Stimulated activated CD4-positive, alpha-beta T cell treated with anti-CD3 and anti-CD28 coated beads, TNF-alpha, amount 100 ng/mL, for 48 hours (primary cell): ENCODE measurements at places on chromosomes 16 and 17.

DNA sequence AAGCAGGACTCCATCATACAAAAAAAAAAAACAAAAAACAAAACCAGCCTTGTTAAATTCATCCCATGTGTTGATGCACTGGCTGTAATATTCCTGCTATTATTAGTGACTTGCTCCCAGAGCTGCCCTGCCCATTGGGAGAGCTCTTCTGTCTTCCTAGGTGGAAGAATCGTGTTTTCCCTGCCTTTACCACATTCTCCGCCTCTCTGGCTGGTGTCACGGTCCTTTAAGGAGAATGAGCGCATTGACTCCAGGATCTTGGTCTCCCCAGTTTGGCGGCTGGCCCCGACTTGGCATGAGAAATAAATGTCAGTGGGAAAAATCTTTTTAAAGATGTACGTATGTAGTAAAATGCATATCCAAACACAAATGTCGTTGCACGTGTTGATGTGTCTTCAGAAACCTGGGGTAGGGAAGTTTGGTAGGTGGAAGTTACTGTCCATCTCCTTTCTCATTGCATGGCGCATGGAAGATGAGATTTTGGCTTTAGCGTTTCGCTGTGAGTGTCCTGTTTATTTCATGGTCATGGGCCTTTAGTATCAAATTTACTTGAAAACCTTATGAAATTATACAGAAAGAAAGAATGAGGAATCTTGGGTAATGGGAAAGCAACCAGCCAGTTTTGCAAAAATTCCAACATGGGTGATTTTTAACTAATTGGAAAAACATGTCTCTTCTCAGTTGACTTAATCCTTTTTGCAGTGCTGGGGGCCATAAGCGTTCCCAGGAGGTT, 15.5 kb downstream of the RMI2 start:
- DNase-seq, result no peak

DNA sequence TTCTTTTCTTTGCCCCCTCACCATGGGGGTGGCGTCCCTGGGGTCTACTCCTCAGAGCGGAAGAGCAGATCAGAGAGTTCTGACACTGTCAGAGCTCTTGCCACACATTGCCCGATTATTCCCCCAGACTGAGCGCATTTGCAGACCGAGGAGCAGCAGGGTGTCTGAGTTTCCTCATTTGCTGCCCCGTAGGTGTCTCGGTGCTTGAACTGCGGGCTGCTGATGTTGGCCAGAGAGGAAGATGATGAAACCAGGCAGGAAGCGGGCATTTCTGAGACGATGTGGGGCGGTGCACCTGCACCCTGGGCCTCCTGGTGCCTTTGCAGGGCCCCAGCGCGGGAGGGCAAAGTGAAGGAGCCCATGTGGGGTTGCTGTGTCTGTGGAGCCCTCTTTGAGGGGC, 55.2 kb downstream of the ARSG start:
- DNase-seq, result peak; percentile 73

DNA sequence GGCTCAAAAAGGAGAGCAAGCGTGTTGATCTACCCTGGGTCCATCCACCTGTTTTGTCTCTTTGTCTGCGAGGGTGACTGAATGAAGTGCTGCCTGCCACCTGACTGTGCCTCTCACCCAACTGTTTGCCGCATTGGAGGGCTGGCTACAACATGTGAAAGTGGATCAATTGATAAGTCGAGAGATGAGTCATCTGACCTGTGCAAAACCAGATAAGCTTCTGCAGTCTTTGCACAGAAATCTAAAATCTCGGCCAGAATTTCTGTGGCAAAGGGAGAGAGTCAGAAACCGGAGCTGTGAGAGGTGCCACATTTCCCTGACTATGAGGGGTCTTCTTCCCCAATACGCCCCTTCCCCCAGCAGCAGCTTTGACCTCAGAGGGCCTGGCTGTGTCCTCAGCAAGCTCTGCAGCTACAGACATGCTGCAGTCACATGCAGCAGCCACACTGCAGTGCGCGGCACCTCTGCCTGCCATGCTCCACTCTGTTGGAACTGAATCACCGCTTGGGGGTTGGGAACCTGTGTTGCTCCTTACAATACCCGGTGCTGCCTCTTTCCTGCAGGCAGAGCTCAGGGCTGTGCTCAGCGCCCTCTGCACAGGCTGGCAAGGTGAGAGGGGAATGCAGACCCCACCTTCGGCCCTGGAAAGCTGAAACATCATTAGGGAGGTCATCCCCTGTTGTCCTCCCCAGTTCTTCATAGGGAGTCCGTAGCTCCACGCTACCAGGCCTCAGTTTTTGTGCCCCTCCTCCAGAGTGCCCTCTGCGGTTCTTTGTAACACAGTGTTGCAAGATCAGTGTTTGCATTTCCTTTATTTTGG, 16.2 kb upstream of the HAS3 start:
- no peak for DNase-seq

GRCh38 chr17:80261159-80261894, 675 bp downstream of the RNF213 start:
- no peak for DNase-seq

DNA sequence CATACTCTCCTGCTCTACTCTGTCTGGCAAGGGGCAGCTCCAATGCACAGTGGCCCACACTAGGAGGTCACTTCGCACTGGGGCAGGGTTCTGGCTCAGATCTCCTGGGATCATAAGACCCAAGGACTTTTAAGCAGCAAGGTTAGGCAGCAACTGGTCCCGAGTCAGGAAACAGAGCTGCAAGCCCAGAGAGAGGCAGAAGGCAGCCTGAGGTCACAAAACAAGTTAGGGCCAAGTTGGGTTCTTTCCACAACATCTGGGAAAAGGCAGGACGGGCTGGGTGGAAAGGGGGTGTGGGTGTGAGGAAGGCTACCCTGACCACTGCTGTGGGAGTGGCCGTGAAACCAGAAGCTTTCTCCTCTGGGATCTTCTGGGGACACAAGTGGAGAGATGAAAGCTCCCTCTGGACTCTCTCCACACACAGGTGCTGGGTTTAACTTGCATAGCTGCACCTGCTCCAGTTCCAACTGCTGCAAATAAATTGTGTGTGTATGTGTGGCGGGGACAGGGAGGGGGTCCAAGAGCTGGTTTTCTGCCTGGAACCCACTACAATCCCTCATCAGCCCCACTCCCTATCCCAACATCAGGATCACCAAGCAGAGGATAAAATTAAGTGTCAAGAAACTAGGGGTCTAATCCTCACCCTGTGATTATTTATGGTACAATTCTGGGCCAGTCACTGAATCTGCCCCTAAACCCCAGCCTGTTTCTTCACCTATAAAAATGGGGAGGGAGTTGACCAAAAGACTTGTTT, 8.0 kb upstream of the TSPOAP1 start:
- DNase-seq, result no peak

DNA sequence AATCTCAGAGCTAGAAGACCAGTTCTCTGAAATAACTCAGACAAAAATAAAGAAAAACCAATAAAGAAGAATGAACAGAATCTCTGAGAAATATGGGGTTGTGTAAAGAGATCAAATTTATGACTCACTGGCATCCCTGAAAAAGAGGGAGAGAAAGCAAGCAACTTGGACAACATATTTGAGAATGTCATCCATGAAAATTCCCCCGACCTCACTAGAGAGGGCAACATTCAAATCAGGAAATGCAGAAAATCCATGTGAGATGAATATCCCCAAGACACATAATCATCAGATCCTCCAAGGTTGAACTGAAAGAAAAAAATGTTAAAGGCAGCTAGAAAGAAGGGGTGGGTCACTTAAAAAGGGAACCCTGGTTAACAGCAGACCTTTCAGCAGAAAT, 32.1 kb downstream of the TANC2 start:
- no peak for DNase-seq

GRCh38 chr17:43025290-43025657, 243 bp downstream of the RND2 start:
- no peak for DNase-seq

DNA sequence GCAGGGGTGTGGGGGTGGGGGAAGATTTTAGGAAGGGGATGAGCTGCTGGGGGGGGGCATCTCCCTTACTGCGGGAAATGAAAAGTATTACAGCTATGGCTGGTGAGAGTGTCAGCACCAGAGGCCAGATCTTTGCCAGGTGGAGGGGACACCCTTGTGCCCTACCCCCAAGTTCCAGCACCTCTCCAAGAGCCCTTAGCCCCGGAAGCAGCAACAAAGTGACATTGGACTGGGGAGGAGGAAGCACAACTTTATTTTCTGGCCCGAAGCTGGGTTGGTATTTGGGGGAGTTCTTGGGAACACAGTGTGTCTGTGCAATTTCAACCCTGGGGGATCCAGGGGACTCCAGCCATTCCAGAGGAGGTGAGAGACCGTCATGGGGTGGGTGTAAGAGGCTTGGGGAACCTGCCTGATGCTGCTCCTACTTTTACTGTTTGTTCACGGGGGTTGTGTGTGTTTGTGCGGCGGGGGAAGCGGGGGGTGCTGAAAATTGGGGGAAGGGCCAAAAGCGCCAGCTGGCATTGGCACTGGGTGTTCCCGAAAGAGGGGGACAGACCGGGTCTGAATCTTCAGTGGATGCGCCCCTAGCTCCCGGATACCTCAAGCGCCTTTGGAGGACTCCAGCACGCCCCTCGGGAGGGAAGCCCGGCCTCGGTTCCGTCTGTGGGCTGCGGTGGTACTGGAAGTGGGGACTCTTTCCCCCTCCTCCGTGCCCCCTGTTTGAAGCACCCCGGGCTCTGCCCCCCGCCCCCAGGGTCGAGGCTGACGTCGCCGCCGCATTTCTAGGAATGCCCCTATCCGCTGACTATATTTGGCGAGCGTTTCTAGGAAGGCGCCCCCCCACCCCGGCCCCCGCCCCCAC, 230.3 kb downstream of the MRTFB start:
- DNase-seq, result no peak

DNA sequence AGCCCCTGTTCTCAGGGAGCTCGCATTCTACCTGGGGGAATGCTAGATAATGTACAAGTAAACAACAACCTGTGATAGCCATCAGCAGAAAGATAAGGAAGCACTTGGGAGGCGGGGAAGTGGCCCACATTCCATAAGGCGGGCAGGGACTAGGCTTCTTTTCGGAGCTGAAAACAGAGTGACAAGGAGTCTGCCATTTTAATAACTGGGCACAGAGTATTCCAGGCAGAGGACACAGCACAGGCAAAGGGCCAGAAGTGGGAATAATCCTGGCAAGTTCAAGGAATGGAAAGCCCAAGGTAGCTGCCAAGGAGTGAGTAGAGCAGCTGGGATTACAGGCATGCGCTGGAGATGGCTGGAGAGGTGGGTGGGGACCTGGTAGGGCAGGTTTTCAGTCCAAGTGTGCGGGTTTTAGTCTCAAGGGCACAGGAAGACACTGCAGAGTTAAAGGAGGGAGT, 24.3 kb downstream of the USP43 start:
- DNase-seq, result no peak

- no peak for DNase-seq
Observed at GRCh38 chr16:10312008-10312407, 73.9 kb upstream of the ATF7IP2 start.

DNA sequence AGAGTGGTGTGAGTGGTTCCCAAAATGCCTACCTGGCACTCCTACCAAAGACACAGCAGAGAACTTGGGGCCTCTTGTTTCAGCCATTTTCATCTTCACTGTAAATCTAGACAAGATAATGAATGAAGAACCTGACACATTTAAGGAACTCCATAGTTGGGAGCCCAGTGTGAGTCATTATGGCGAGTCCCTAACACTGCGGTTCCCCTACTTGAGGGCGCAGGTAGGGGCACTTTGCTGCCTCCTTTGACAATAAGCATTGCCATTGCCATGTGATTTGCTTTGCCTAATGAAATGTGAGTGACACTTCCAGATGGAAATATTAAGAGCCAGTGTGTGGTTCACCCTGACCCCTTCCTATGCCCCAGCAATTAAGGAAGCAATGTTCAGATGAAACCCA, 517.6 kb downstream of the MAF start:
- DNase-seq, result no peak

- no peak for DNase-seq
Observed at GRCh38 chr16:81581107-81581506, 136.5 kb downstream of the CMIP start.

DNA sequence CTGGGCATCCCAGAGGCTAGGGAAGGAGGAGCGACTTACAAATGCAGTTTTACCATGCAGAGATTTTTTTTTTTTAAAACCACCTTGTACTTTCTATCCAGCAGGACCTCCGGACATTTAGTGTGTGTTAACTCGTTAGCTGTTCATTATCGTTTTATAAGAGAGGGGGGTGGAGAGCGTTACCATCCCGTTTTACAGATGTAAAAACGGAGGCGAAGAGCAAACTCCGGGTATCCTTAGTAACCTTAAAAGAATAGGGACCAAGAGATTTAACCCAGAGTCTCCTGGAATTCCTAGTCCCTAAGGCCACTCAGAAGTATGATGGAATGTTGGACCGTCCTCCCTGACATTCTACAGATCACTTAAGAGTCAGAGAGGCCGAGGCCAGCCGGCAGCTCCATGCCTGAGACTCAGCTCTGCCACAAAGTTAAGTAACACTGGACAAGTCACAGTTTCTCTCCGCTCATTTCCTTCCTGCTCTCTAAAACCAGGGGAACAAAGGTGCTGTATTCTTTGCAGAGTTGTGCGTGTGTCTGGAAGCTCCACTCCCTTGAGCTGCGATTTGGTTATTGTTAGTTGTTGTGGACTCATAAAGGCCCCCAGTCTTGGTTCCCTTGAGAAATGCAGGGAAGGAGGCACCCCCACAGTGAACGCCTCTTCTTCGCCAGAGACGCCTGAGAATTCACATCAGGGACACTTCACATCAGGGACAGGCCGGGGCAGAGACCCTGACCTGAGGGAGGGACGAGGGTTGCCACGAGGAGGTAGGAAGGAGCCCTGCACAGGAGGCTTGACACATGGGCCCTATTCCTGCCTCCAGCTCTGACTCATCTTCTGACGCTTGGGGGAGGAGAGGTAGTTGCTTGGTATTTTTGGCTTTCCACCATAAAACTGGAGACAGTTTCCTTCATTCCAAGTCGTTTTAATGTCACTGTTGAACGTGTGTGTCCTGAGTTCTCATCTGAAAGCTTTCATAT, 1.2 kb downstream of the DUSP14 start:
- DNase-seq, result no peak

DNA sequence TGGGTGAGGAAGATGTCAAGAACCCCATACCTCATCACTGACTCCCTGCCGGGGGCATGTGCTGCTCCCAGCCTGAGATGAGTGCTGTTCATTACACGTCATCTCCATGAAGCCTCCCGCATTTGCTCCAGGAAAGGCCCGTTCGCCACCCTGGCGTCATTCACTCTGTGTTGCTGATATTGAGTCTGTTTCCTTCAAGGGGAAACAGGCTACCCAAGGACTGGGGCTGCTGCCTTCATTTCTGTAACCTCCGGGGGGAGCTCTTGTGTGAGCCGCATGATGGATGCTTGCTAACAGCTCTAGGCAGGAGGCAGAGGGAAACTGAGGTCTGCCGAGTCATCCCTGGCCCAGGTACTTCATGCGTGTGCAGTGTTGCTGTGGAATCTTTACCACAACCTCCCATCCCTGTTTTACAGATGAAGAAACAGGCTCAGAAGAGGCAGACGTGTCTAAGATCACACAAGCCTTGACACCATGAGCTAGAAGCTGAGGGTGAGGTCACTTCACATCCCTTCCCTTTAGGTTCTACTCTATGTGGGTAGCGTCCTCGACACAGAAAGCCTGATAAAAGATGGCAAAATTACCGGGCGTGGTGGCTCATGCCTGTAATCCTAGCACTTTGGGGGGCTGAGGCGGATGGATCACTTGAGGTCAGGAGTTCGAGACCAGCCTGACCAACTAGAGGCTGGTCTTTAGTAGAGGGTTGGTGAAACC, 3.5 kb upstream of the ARMC5 start:
- DNase-seq, result no peak

- no peak for DNase-seq
Observed at GRCh38 chr17:14910916-14911315, 354.2 kb downstream of the PMP22 start.

GRCh38 chr16:54526916-54527315, 240.3 kb upstream of the IRX3 start:
- DNase-seq, result no peak

- DNase-seq, result no peak
Observed at GRCh38 chr16:84585886-84586285, 32.0 kb downstream of the COTL1 start.
